Activated naive CD4-positive, alpha-beta T cell treated with anti-CD3 and anti-CD28 coated beads, Interleukin-2, amount 50 U/mL, for 16 hours (primary cell): ENCODE measurements at places on chromosomes 13 and 19.
A peak's percentile ranks its signal among the peaks of the same experiment; 100 is the strongest.

GRCh38 chr19:6021878-6022569, 44.1 kb upstream of the RANBP3 start:
- DNase-seq: peak; percentile 80

DNA sequence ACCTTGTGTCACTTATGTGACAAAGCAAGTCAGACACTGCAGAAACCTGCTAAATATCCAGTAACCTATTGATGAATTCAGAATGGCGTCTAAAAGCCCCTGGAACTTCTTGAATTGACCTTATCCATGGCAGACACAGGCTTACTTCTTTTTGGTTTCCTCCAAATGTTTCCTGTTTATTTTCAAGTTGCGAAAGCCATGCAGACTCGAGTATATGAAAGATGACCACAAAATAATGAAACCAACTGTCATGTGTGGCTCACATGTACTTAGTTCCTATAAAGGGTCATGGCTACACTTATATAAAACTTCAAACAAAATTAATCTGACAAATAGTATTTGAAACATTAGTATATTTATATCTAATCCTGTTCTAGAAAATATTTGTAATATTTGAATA, 113.1 kb upstream of the FNDC3A start:
- DNase-seq: no peak

DNA sequence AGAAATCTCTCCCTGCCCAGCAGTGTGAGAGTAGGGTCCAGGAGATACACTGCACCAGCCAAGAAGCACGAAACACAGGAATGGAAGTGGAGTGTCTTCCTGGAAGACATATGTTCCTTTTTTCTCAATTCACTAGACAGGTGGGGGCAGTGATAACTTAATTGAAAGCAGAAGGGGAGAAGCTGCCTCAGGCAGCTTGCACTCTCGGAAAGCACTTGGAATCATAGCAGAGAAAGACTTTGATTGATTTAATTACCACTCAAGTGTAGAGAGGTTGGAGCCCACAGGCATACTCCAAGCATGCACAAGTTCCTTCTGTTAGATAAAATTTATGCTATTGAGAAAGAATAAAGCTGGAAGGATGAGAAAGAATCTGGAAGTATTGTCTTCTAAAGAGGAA, 249.4 kb downstream of the SLITRK6 start:
- no peak for DNase-seq

DNA sequence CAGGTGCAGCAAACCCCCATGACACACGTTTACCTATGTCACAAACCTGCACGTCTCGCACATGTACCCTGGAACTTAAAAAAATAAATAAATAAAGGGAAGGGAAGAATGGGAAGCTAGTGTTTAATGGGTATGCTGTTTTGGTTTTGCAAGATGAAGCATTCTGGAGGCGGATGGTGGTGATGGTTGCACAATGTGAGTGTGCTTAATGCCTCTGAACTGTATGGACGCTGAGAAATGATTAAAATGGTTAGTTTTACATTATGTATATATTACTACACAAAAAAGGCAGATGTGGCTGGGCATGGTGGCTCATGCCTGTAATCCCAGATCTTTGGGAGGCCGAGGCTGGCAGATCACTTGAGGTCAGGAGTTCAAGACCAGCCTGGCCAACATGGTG, 17.8 kb downstream of the NFILZ start:
- no peak for DNase-seq

GRCh38 chr19:43777163-43777695, 3.5 kb downstream of the KCNN4 start:
- DNase-seq: peak; percentile 30

- DNase-seq: no peak
Observed at GRCh38 chr13:34076319-34076718, 258.4 kb downstream of the RFC3 start.

DNA sequence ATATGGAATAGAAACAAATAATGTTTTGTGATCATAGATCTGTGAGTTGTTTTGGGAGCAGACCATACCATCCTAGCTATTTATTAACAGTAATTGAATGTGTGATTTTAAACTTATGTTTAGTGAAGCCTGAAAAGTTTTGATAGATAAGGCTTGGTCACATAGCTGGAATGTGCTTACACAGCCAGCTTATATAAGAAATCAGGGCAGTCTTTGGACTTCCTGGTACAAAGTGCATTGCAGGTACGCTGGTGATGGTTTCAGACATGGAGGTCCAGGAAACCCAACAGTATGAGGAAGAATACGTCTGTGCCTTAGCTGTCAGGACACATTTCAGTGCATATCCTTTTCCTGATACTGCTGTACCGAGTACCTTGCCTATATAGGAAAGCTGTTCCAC, 2316.2 kb upstream of the PCDH20 start:
- DNase-seq: no peak

GRCh38 chr19:32322541-32322940, 22.9 kb upstream of the ZNF507 start:
- no peak for DNase-seq

GRCh38 chr19:34254698-34255432, 511 bp downstream of the GARRE1 start:
- DNase-seq: peak; percentile 37
